ENCODE measurements at places on chromosomes 11 and 22.

DNA sequence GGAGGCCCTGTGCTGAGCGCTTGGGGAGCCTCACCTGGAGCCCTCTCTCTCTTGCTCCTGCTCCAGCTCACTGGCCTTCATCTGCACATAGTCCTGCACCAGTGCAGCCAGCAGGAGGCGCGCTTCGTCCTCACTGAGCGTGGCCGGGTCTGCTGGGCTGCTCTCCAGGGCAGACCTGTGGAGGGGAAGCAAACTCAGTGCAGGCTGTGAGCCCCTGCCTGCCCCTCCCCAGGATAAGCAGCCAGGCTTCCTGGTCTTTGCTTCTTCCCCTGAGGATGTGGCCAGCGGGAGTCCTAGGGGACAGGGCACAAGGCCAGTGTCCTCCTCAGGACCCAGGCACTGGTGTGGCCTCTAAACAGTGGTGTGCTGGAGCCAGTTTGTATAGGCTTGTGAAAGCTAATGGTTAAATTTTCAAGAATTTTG, 2.2 kb downstream of the CALCA start:
- DNase-seq = no peak

DNA sequence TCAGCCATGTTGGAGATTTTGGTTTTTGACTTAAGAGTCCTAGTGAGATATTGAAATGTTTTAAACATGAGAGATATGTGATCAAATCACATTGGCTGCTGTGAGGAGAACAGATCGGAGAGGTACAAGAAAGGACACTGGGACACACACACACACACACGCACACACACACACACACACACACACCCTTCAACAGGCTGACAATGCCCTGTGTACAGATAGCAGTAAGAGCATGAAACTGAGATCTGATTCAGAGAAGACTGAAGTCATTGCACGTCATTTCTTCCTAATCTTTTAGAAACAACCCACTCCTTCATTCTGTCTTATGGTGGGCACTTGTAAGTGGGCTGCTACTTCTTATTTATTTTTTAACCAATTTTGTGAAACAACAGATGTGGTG, 200.5 kb upstream of the E2F8 start:
- no peak for DNase-seq

- DNase-seq = no peak
These were observed 36.3 kb downstream of the MRE11 start for GRCh38 chr11:94457118-94458029.

GRCh38 chr11:91792779-91793262, 431.8 kb upstream of the FAT3 start:
- DNase-seq = peak; percentile 5

DNA sequence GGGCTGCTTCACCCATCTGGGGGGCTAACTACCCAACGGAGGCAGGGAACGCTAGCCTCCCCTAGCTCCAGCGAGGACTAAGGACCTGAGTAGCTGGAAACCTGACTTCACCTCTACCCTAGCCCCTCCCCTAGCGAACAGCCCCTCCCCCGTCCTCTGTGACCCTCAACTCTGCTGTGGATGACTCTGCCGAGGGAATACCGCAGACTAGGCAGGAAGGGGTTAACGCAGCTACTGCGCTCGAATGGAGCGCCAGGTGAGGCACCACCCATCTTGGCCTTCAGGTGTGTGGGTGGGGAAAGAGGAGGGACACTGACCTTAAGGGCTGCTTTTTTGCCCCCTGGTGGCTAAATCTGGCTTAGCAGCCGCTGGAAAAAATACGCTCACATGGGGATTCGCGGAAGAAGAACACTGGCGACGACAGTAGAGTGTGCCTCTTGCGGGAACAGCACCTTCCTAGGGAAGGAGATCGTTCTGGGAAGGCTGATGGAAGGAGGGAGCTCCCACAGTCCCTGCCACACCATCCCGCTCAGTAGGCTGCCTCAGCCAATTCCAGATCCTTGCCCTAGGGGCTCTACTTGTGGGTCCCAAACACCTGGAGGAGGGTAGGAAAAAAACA, 4.5 kb upstream of the BCL9L start:
- DNase-seq = peak; percentile 55

DNA sequence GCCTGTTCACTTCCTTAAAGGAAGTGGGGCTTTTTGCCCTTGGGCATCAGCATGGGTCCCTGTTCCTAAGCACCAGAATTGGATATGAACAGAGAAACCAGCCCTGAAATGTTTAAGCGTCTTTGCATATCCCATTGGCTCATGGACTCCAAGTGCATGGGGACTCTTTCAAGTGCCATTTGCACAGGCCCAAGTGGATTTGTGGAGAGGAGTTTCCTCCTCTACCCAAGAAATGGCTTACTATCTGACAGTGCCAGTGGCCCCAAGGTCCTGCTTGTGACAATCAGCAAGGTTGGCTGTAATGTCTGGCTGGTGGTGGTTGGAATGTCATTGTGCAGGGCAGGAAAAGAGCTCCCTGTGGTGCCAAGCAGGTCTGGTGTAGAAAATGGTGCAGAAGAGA, 4.0 kb downstream of the TOMM22 start:
- DNase-seq = no peak

DNA sequence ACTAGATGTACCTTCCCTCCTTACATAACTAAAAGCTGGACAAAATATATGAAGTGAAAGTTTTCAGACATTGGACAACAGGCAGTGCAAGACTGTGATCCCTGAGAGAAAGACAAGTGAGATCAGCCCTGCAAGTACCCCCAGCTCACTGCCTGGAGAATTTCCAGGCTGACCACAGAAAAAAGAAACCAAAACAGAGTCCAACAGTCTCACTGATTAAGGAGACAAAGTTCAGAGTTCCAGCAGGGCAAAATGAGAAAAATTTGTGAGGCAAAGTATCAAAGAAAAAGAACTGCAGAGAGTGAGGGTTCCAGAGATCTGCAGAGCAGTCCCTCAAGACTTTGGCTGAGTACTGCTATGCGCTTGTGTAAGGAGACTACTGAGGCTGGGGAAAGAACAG, 47.3 kb upstream of the TMEM45B start:
- no peak for DNase-seq

DNA sequence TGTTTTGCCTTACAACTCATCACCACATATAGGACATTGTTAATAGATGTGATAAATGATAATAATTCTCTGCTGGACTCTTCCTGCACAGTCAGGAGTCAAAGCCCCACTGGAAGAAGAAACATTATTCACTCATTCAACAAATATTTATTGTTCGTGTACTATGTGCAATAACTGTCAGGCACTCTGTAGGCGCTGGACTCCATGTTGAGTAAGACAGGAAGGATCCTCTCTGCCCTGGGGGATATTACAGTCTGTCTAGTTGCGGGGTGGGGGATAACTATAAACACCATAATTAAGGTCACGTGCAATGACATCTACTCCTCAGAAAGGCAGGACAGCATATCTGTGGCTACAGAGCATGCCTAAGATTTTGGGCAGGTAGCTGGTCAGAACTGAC, 281.1 kb downstream of the FAT3 start:
- DNase-seq = no peak

GRCh38 chr11:120248551-120249278, 8.8 kb downstream of the POU2F3 start:
- peak; percentile 33 for DNase-seq

- DNase-seq = peak; percentile 60
These were observed 8.1 kb downstream of the BCL9L start for GRCh38 chr11:118917481-118918127.

GRCh38 chr11:130418756-130419155, 9.7 kb downstream of the ADAMTS8 start:
- DNase-seq = no peak

DNA sequence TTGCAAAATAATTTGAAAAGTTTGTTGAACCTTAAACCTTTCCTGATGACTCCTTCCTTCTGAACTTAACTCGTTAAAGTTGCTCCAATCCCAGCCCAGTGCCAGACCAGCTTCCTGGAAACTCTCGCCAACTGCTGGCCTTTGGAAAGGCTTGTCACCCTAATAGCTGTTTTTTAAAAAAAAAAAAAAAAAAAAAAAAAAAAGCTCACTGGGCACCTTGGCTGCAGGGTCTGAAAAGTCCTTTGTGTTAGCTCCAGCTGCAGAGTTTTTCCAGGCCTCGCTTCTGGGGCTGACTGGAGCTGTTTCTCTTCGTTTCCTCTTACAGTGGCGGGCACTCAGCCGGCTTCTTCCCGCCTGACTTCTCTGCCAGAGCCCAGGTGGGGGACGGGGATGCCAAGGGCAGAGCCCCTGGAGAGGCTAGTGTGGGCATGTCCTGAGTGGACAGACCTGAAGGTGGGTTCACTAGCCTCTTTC, 25.1 kb downstream of the KCNQ1OT1 start:
- no peak for DNase-seq

- DNase-seq = no peak
These were observed 24.6 kb downstream of the MMP27 start for GRCh38 chr11:102680945-102681344.

- no peak for DNase-seq
These were observed 180.3 kb upstream of the E2F8 start for GRCh38 chr11:19420868-19421533.

DNA sequence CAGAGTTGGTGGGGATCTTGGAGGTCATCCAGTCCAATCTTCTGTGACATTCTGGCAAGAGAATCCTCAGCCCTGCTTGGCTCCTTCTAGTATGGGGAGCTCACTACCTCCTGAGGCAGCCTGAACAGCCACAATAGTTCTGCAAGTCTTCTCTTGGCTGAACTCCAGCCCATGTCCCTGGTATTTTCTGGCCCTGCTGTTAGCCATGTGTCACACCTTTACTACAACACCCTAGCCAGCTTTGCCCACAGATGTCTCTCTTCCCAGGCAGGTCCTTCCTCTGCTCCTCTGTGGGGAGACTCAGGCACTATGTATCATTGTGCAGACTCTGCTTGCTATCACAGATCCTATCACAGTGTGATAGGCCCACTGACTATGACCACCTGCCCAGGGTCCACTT, 297.7 kb downstream of the CTTN start:
- DNase-seq = no peak

- DNase-seq = no peak
These were observed 12.5 kb upstream of the PTPRJ start for GRCh38 chr11:47967577-47968525.

DNA sequence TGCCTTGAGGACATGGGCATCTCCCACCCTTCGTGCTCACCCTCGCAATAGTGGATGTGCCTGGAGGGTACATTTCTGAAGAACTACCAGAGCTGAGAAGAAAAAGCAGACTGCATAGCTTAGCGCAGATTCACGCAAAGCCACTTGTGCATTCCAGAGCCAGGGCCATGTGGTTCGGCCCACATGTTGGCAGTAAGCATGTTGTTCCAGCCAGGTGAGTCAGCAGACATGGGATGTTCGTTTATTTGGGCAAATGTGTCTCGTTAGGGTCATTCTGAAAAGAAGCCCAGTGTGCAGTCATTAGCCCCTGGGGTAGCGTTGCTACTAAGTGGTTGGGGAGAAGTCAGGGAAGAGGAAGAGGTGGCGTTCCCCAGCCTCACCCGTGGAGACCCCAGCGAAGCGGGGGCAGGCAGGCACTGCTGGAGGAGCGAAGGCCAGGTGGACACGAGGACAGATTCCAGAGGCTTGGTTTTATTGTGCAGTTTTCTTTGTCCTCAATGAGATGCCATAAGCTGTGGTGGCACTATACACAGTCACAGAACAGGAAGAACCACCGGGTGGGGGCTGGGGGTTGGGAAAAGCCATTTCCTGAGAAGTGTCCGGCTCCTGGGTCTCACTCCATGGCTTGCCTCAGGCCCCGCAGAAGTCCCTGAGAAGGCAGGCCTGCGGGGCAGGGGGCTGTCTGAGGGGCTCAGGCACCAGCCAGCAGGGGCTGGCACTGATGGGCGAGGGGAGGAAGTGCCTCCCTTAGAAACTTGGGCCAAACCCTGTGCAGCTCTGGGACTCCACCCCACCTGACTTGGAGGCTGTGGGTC, 5.0 kb downstream of the THY1 start:
- peak; percentile 43 for DNase-seq

DNA sequence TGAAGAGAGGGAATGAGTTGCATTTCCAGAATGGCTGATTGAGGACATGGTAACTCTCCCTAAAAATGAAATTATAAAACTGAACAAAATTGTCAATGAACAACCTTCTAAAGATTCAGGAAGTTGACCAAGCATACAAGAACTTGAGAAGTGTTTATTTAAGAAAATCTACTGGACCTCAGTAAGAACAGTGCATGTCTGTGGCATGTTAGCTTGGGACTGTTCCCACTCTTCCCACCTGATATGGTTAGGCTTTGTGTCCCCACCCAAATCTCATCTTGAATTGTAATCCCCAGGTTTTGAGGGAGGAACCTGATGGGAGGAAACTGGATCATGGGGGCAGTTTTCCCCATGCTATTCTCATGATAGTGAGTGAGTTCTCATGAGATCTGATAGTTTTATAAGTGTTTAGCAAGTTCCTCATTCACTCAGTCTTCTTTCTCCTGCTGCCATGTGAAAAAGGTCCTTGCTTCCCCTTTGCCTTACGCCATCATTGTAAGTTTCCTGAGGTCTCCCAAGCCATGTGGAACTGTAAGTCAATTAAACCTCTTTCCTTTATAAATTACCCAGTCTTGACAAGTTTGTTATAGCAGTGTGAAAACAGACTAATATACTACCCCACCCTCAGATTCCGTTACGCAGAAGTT, 15.4 kb downstream of the MS4A13 start:
- no peak for DNase-seq

DNA sequence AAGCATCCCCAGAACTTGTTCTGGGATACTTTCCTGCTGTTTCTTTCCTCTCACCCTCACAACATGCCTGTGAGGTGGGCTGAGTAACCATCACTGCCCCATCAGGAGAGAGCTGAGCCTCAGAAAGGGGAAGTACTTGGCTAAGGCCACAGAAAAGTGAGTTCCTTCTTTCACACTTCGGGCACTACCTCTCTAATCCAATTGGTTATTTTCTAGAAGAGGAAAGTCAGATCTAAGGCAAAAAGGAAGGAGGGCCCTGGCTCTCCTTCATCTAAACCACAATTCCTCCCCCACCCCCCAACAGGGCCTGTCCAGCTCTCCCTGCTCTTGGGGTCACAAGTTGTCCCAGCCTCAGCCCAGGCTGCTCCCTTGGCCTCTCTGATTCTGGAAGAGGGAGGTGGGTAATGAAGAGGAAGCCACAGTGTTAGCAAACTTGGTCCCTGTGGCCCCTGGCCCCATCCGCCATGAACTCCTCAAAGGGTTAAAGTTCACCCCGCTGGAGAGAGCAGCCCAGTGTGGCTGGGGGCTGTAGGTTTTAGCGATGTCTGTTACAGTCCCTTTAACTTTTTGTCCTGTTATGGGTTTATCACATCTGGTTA, 34.0 kb downstream of the SLC22A12 start:
- no peak for DNase-seq

GRCh38 chr11:66570079-66570849, 1.9 kb upstream of the CTSF start:
- no peak for DNase-seq

DNA sequence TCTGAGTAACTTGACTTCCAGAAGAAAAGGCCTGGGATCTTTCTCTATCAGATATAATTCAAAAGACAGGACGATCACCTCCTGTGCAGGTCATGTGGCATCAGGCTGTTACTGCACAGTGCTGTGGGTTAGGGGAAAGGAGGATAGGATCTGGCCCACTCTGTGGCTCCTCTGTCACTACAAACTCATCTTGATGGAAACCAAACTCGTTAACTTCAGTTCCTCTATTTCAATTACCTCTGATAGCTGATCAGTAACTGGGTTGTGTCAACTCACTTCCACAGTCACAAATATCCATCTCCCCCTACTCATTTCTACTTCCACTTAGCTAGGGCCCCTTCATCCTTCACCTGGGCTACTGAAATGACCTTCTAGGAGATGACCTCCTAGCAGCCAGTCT, 95.2 kb downstream of the RCN1 start:
- DNase-seq = no peak
